Fibroblast of pulmonary artery (primary cell): ENCODE measurements at places on chromosomes 1 and 21.
A peak's percentile ranks its signal among the peaks of the same experiment; 100 is the strongest.

- peak; percentile 90 for DNase-seq
These were observed 23.6 kb upstream of the CCDC17 start for GRCh38 chr1:45647248-45648021.

DNA sequence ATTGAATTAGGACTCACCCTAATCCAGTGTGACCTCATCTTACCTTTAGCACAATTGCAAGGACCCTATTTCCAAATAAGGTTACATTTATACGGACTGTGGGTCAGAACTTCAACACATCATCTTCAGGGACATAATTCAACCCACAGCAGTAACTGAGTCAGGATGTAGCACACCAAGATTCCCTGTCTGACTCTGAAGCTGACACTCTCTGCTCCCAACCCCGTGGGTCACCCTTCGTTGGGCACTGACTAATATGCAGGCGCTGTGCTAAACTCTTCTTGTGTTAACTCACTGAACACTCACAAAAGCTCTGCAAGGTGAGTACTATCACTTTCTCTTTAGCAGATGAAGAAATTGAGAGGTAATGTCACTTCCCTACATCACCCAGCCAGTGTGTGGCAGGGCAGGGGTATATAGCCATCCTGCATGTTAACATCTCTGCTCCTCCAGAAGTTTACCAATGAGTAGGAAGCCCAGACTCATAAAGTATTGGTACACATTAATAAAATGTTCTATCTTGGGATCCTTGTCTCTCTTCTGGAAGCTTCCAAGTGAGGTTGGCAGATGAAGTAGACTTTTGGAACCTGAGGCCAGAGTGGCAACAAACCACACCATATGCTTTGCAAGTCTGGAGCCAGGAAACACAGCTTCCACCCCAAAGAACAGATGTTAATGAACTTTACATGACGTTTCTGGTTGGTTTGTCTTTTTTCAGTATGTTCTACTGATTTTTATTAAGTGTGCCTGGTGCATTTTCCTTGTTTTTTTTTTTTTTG is 139.2 kb upstream of the KLHDC7A start:
- DNase-seq: no peak

GRCh38 chr1:171939740-171940139 is 98.4 kb downstream of the DNM3 start:
- no peak for DNase-seq

DNA sequence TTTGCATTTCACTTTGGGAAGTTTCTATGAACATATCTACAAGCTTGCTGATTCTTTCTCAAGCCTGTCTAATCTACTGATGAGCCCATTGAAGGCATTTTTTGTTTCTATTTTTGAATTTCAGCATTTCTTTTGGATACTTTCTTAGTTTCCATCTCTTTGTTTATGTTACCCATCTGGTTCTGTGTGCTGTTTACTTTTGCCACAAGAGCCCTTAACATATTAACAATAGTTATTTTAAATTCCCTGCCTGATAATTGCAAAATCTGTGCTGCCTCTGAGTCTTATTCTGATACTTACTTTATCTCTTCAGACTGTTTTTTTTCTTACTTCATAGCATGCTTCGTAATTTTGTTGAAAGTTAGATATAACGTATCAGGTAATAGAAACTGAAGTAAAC is 75.8 kb upstream of the ZRANB2 start:
- no peak for DNase-seq

- DNase-seq: no peak
These were observed 225.2 kb upstream of the TNR start for GRCh38 chr1:175968486-175969172.

DNA sequence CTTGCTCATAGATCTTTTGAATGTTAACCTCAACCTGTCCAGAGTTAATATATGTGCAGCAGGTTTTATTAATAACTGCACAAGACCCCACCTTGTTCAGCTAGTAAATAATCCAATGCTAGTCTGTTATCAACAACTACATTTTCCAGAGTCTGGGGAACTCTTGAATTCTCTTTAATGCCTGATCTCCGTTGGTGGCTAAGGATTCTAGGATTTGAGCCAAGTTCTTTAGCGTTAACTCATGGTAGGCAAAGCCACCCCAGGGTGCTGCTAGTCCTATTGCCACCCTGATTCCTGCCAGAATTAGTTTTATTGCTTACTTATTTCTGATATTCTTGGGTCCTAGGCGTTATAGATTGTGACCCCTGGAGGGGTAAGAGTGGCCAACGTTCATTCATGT is 12.8 kb downstream of the BACE2 start:
- DNase-seq: no peak

- DNase-seq: no peak
These were observed 68.0 kb downstream of the TEX35 start for GRCh38 chr1:178580876-178581275.

DNA sequence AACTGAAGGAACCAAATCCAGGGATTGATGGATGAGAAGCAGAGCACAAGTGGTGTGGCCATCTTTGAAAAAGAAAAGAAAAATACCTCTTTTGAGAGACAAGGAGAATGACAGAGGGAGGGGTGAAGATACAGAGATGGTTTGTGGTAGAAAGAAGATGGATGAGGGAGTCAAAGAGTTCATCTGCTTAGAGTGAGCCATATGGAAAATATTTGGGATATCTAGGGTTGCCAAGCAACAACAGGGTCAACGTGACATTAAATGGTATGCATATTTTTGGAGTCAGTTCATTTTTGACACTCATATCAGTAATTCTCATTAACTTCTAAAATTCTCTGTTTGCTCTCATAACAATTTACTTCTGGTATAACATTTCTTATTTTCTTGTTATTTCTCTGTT is 50.7 kb downstream of the MACF1 start:
- no peak for DNase-seq

GRCh38 chr1:169108863-169109560 is 2.5 kb downstream of the ATP1B1 start:
- no peak for DNase-seq

- peak; percentile 91 for DNase-seq
These were observed 95.7 kb downstream of the ATP6V1G3 start for GRCh38 chr1:198444792-198445191.

GRCh38 chr1:8133190-8133589 is 107.1 kb upstream of the ERRFI1 start:
- peak; percentile 29 for DNase-seq

- DNase-seq: no peak
These were observed 1.8 kb upstream of the ERG start for GRCh38 chr21:38500073-38500472.

GRCh38 chr1:28898405-28898881 is 15.9 kb upstream of the EPB41 start:
- no peak for DNase-seq

- no peak for DNase-seq
These were observed 112.1 kb upstream of the C1orf87 start for GRCh38 chr1:60185684-60186083.

GRCh38 chr1:180310095-180310494 is 80.0 kb downstream of the LHX4 start:
- DNase-seq: peak; percentile 61

DNA sequence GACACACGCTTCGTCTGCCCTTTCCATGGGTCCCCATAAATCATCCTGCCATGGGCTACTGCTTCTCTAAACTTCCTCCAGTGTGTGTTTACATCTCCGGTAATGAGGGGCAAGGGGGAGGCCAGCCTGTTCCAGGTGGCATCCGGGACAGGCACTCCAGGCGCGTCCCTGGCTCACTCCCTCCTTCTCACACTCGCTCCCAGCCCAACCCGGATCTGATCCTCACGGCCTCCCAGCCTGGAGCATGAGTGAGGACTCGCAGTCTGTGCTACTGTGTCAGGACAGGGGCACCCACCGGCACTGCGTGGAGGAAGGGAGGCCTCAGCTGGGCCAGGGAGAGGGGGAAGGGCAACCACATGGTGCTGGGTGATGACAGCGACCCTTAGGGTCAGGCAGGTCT is 225.4 kb downstream of the TRABD2B start:
- no peak for DNase-seq

- DNase-seq: peak; percentile 33
These were observed 10.2 kb upstream of the CAMK2N1 start for GRCh38 chr1:20496241-20496661.
